ENCODE measurements at places on chromosomes 12 and 14.

- DNase-seq, result no peak
These were observed 12.6 kb downstream of the EFCAB11 start for GRCh38 chr14:89941830-89942377.

DNA sequence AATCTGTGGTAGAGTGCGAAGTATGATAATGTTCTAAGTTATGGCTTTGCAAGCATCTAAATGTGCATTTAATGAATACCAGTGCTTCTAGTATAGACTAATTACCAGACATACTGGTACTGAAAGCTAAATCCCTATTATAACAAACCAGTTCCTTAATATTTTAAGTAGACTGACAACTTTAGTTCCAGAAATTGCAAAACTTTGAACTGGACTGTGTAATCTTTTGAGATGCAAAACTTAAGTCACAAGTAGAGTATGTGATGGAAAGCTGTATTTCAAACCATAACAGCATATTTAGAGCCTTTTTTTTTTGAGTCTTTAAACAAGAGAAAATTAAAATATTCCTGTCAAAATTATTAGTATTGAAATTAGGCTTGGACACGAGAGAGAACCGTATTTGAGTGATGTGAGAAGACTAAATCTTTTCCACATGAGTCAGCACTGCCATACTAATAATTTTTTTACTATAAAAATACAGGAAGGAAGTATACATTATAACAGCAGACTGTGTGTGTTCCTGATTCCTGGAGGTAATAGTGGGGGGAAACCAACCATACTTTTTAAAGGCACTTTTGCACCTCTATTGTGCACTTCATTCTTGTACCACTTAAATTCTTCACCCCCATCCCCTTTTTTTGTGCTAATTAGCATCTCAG is 45.5 kb downstream of the PPM1A start:
- DNase-seq, result no peak

- no peak for DNase-seq
These were observed 13.0 kb downstream of the SLC25A3 start for GRCh38 chr12:98606359-98606988.

- DNase-seq, result no peak
These were observed 55.1 kb downstream of the SSH1 start for GRCh38 chr12:108802101-108802961.

GRCh38 chr12:19507823-19508222 is 68.5 kb downstream of the AEBP2 start:
- no peak for DNase-seq

DNA sequence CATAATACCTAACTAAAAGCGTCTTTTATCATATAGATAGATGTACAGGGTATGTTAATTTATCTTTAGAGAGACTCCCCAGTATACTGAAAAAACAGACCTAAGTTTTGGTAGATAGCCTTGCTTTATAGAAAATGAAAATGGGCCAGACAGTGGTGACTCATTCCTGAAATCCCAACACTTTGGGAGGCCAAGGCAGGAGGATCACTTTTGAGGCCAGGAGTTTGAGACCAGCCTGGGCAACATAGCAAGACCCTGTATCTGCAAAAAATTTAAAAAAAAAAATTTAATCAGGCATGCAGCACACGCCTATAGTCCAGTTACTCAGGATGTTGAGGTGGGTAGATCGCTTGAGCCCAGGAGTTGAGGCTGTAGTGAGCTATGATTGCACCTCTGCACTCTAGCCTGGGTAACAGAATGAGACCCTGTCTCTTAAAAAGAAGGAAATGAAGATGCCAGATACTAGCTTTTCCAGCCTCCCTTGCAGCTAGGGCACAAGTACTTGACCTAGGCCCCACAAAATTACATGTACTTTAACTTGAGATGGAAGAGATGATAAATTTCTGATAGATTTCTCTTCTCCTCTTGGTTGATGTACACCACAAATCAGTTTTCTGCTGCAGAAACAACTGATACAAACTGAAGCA is 17.1 kb downstream of the RAP1B start:
- DNase-seq, result no peak

GRCh38 chr12:67269633-67270573 is 745 bp downstream of the CAND1 start:
- no peak for DNase-seq

DNA sequence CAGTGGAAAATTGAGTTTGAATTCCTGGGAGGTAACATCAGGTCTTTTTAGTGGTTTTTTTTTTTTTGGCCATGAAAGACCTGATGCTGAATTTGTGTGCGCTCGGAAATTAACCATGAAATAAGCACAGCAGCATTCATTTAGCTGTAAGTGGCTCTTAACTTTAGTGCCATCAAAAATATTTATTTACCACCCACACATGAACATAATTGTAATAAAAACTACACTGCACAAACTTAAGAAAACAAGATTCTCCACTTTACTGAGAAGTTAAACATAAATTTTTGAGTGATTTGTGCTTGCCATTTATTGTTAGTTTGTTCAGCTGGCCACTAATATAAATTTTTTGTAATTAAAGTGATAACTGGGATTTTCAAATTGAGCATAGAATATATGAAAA is 2.4 kb downstream of the SLC41A2 start:
- no peak for DNase-seq

DNA sequence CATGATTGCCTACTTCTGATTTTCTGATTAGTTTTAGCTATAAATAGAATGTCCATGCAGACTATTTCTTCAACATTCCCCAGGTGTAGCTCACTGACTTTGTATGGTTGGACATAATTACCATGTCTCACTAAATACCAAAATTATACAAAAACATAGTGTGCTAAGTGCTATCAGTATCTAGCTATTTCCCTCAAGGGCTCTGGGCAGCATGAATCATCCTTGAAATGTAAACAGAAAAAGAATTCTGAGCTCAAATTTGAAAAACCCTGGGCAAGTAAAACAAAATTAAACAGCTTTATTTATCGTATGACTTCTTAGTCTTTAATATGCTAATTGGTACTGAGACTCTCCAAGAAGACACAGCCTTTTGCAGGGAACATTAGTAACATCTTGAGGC is 82.9 kb downstream of the SPATA7 start:
- DNase-seq, result no peak

- no peak for DNase-seq
These were observed 8.0 kb upstream of the GNPTAB start for GRCh38 chr12:101838628-101839323.

DNA sequence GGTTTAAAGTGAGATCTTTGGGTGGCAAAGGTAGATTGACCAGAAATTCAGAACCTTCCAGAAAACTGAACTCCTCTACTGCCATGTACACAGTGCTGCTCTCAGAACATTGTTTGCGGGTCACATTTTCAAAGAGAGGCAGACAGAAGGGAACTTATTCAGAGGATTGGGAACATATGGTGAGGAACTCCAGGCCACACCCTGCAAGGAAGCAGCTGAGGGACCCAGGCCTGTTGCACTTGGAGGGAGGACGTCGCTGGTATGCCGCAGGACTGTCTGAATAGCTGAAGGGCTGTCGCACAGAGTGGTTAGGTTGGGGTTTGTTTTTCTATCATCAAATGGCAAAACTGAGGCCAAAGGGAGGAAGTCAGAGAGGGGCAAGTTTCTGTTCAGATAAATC is 441.1 kb downstream of the DPF3 start:
- DNase-seq, result no peak

DNA sequence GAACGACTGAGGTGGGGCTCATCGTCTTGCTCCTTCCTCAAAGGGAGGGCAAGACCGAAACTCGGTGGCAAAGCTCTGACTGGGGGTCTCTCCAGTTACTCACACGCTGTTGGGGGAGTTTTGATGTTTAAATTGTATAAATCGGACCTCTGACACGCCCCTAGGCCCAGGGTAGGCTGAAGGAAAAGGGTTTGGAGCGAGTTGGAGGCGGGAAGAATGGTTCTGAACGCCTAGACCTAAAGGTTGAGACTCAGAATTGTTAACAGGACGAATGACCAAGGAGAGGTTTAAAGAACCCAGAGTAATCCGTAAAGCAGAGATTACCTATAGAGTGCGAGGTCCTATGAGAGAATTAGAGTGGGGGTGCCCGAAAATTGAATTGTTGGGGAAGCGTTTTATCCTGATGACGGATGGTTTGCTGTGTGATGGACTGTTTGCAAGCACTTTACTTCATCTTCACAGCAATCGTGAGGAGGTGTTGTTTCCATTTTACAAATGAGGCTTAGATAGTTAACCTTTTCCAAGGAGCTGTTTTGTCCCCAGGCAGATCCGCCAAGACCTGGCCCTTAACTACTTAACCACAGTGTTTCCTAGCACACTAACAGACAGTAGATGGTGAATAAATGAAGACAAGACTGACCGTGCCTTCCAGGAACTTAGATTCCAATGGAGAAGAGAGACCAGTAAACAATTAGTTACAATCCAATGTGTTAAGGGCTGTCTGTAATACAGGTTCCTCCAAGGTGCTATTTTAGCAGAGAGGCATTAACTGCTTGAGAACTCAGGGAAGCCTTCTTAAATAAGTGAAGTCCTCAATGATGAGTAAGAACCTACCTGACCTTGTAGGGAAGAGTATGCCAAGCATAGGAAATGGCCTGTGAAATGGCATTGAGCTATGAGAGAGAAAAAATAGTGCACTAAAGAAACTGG is 929 bp upstream of the UBE2N start:
- DNase-seq, result no peak

GRCh38 chr12:24728366-24728765 is 220.5 kb downstream of the BCAT1 start:
- DNase-seq, result peak; percentile 13

GRCh38 chr14:75570797-75571196 is 7.6 kb upstream of the FLVCR2 start:
- no peak for DNase-seq

- DNase-seq, result no peak
These were observed 152.2 kb downstream of the BTG1 start for GRCh38 chr12:91993287-91994017.

DNA sequence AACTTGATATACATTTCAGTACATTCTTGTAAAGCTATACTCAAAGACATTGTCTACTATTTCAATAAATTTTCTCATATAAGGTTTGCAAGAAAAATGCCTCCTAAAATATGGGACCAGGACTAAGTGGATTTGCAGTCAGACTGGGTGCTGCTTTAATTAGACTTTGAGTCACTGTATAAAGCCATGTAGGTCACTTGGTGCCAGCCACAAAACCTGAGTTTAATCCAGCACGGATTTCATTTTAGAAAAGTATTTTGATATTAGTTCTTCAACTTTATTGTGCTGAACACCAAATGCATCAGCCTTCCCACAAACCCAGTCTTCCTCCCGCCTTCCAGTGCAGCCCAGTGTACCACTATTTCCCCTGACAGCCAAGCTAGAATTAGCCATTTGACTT is 9.9 kb upstream of the NID2 start:
- DNase-seq, result no peak

Measured in Panc1 (cell line).